ENCODE measurements at places on chromosomes 11 and 22.
A peak's percentile ranks its signal among the peaks of the same experiment; 100 is the strongest.

- no peak for DNase-seq
Measured at GRCh38 chr11:112459001-112459400, 198.3 kb upstream of the PLET1 start.

- DNase-seq: no peak
Measured at GRCh38 chr22:35071784-35072183, 5.8 kb downstream of the ISX start.

DNA sequence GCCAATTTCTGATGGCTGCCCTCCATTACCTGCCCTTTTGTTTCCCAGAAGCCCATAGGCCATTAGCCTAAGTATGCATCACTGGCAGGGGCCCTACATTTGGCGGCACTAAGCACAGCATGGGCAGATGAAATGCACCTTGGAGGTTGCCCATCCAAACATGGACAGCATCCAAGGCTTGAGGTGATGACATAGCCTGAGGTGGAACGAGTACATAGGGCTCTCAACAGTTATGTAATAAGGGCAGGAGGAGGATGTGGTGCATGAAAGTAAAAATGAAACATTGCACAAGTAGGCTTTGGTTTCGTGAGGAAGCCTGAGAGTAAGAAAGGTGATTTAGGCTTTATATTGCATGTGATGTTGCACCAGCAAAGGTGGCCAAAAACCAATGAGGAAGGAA, 148.1 kb downstream of the FAM76B start:
- peak; percentile 47 for DNase-seq

DNA sequence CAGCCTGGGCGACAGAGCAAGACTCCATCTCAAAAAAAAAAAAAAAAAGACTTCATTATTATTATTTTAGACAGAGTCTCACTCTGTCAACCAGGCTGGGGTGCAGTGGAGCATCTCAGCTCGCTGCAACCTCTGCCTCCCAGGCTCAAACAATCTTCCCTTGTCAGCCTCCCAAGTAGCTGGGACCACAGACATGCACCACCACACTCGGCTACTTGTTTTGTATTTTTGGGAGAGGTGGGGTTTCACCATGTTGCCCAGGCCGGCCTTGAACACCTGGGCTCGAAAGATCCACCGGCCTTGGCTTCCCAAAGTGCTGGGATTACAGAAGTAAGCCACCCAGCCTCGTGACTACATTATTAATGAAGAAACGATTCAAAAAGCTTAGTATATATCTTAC, 5.3 kb upstream of the TYMP start:
- DNase-seq: peak; percentile 6

- DNase-seq: no peak
Measured at GRCh38 chr11:91776655-91777054, 448.0 kb upstream of the FAT3 start.

DNA sequence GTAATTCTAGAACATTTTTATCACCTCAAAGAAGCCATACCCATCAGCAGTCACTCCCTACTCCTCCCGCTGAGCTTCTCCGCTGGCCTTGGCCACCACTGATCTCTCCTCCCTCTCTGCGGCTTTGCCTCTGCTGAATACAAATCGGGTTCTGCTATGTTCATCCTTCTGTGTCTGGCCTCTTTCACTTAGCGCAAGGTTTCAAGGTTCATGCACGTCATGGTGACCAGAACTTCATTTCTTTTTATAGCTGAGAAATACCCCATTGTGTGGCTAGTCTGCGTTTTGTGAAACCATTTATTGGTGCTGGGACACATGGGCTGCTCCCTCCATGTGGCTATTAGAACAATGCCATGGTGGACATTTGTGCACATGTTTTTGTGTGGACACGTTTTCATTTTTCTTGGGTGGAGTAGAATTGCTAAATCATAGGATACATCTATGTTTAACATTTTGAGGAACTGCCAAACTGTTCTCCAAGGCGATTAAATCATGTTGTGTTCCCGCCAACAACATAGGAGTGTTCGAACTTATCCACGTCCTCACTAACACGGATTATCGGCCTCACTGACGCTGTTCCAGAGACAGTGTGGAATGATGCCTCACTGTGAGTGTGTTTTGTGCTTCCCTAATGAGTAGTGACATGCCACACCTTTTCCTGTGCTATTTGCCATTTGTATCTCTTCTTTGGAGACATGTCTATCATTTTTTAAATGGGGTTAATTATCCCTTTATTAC, 24.2 kb upstream of the KRTAP5-6 start:
- DNase-seq: no peak

DNA sequence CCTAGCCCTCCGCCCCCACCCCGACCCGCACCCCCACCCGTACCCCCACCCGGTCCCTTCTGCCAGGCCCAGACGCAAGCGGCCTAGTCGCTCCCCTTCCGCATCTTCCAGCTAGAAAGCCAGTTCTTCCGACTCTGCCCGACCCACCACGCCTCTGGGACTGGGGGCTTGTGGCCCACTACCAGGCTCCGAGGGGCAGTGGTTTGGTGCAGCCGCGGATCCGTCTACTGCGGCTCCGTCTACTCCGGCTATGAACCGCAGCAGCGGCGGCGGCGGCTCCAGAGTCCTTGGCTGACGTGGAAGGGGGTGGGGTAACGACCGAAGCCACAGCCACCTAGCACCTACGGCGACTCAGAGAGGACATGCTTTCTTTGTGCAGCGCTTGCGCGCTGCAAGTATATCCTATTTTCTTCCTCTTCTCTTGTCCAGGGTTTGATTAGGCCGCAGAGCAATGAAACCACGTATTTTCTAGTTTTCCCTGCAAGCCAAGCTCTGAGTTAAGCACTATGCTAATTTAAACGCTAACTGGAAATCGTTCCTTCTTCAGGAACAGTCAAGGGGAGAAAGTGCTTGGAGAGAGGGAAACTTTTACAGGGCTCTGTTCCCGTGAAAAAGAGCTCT, at the start of gene COPB1:
COPB1 (minus strand) TSS at position 252 of the 621 bp plus-strand sequence. CDS start 883 bp downstream, outside the sequence.
- DNase-seq: peak; percentile 90

DNA sequence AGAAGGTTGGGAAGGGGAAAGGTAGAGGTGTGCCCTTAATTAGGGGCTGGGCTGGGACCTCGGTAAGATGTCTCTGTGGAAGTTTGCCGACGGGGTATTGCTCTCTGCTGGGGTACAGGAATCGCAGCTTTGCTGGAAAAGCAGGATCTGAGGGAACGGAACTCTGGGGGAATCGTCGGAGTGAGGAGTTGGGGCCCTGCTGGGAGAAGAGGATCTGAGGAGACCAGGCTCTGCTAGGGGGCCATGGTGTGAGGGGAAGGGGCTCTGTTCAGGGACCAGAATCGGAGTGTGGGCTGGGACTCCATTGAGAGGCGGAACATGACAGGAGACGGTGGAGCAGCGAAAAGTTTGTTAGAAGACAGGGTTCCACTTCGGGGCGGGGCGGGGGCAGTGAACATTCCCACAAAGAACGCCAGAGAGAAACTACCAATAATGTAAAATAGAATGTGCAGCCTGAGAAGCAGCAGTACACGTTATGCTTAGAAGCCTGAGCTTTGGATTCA, 456 bp downstream of the AAMDC start:
- peak; percentile 29 for DNase-seq

DNA sequence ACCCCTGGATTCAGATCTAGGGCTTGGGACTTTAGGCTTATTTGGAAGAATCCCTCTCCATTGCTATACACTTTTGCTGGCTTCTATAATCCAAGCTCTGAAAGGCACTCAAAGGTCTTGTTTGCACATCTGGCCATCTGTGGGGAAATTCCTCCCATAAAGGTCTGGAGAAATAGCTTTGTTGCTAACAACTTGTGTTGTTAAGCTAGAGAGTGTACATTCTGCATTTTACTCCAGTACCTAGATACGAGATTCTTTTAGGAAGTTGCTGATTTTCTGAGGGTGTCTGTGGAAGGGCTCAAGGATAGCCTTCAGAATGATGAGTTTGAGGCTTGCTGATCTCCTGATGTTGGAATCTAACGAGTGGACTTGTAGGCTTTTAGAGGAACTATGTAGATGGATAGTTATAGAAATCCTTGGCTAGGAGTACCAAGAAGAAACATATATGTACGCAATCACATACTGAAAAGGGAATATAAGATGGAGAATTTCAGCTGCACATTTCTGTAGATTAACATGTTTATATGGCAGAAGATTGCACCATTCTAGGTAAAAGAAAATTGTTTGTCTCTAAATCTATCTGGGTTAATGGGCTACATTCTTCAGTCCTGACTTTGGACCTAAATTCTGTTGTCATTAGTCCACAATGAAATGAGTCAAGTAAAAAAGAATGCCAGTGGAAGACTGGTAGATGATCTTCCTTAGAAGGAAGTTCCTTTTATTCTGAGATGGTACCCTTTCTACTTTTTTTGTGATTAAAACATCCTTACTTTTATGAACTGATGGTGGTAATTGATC, 51.0 kb downstream of the UBASH3B start:
- DNase-seq: no peak

DNA sequence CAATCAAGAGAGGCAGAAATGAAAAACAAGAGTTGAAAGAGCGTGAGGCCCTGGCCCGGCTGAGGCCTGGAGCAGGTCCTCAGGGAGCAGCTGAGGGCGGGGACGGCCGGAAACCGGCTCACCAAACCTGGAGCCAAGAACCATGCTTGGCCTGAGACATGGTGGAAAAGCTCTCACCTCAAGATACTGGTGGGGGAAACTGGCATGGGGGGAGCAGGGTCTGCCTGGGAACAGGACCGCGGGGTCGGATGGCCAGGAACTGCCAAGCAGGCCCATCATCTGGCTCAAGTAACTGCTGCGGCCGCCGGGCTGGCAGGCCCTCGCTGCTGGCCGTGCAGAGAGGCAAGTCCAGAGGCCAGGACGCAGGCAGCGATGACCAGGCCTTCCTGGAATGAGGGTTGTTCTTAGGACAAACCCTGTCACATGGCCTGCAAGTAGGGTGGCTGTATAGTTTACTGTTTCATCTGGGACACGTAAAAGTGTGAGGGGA, 18.9 kb upstream of the WNT11 start:
- no peak for DNase-seq

- no peak for DNase-seq
Measured at GRCh38 chr11:22807855-22808570, 21.6 kb downstream of the SVIP start.

GRCh38 chr11:4006946-4007680, 87.5 kb upstream of the RRM1 start:
- DNase-seq: no peak

DNA sequence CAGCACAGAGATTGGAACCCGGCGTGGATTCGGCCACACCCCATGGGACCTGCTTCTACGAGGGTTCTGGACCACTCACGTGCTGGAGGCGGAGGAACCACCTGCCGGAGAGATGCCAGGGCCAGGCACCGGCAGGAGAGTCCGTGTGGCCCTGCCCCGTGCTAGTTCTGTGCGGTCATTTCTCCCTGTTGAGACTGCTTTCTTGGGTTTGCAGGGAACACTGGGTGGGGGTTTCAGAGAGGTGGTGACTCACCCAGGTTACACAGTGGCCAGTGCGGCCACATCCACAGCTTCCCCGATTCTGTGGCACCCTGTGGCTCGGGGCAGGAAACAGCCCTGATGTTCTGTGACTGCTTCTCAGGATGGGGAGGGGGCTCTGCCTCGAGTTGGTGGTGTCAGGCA, 3.6 kb upstream of the PHLDA2 start:
- peak; percentile 63 for DNase-seq

DNA sequence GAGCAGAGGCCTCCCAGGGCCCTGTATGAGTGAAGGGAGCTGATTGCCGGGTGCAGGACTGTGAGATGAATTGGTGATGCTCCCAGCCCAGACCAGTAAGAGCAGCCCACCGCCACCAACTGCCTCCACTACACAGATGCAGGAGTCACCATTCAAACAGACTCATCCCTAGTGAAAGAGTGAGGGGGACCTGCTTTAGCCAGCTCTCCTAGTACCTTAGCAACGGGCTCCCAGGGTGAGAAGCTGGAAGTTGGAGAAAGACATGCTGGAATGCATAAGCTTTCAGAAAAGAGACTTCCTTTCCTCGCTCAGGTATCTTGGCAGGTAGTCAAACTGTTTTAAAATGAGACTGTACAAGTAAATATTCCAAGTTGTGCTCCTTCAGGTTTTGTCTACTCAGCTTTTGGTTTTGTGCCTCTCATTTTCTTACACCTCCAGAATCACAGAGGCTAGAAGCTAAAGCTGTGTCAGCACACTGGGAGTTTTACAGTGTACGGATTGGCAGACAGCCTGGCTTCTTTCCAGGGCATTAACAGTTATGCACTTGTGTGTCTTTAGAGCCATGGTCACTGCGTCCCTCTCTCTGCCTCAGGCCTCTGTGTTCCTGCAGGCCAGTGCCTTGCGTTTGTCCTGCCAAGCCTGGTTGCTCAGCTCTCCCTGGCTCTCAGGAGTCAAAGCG, 146.2 kb downstream of the ATXN10 start:
- DNase-seq: no peak

DNA sequence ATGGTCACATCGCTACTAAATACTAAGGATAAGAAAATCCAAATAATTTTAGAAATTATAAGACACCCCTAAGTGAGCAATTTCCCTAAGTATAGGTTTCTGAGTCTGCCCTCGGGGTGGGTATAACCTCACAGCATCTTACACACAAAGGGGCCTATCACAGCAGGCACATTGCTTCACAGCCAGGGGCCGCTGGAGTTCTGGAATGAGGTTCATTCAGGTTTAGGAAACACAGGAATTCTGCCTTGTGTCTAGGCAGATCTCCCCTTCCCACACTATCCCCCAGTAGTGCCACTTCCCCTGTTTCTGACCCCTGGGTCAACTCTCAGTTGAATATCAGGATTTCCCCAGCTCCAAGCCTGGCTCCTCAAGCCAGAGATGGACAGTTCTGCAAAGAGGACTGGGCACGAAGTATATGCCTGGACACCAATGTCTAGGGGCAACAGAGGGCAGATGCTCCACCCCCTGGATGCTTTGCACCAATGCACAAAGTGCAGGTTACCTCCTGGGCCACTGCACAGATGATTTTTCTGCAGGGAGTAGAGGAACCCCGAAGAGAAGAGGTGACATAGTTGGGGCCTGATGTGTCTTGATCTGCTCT, 11.4 kb downstream of the TUBA8 start:
- no peak for DNase-seq

- DNase-seq: no peak
Measured at GRCh38 chr11:2924381-2924780, 4.8 kb downstream of the PHLDA2 start.

DNA sequence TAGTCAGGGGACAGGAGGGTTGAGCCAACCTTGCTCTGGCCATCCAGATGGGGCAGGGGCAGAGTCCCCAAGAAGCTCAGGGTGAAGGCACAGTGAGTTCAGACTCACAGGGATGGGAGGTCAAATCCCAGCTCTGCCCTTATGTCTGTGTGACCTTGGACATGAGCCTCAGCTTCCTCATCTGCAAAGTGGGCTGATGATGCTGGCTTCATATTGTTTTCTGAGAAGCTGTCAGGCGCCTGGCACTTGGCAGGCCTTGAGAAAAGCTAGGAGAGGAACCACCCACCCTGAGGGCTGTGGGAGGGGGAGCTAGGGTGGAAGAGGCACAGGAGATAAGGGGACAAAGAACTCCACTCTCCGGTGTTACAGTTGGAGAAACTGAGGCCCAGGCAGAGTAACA, 23.6 kb downstream of the CYTH4 start:
- no peak for DNase-seq

GRCh38 chr11:12606597-12606996, 67.6 kb upstream of the TEAD1 start:
- no peak for DNase-seq

GRCh38 chr11:32892355-32893092, at the start of gene QSER1:
Gene QSER1 (plus strand): TSS chr11:32892811. CDS start chr11:32893126, 315 bp downstream.
- DNase-seq: peak; percentile 65

- DNase-seq: peak; percentile 76
Measured at GRCh38 chr22:28829358-28830181, 29.2 kb upstream of the XBP1 start.

GRCh38 chr11:63518548-63518947, 12.7 kb downstream of the LGALS12 start:
- no peak for DNase-seq

Measured in CD4-positive, alpha-beta T cell (primary cell).